ENCODE measurements at places on chromosomes 2 and 18. TPM values are rescaled to one million over a fixed set of nuclear protein-coding genes. Genes with fewer than 3 reads are reported as not detected.

Gene STRN
- total RNA-seq = 14.8 TPM

Gene G6PC2
- not detected for total RNA-seq

Gene MC4R
- not detected for total RNA-seq

Gene TTN
- 0.01 TPM for total RNA-seq

Gene SPATA3
- total RNA-seq = not detected

Gene SLC14A1
- not detected for total RNA-seq

Gene HADHB
- 99.1 TPM for total RNA-seq

Gene ATG9A
- 48.1 TPM for total RNA-seq

Gene SNED1
- total RNA-seq = 0.33 TPM

Gene ABCG8
- total RNA-seq = not detected

Gene DSC3
- total RNA-seq = 1.2 TPM

Gene GCKR
- 0.41 TPM for total RNA-seq

Gene ASTL
- not detected for total RNA-seq

Gene ASB18
- total RNA-seq = not detected

Gene SALL3
- total RNA-seq = not detected

Gene CRYBA2
- not detected for total RNA-seq

Gene BUB1
- 32.9 TPM for total RNA-seq

Gene PEX13
- total RNA-seq = 18.2 TPM

Gene DCC
- not detected for total RNA-seq

Gene VAMP8
- total RNA-seq = 23.2 TPM

Gene GRHL1
- 0.70 TPM for total RNA-seq

Gene VIT
- total RNA-seq = not detected

Gene ANTXR1
- 144 TPM for total RNA-seq

Gene UGT1A3
- 0.19 TPM for total RNA-seq

Gene APOB
- total RNA-seq = not detected

Gene GPBAR1
- total RNA-seq = 0.12 TPM

Gene RAD51AP2
- not detected for total RNA-seq

All from A549 treated with ZK216348 at 1 μM for 4 hours (cell line).